ENCODE measurements at places on chromosomes 3 and 15.

GRCh38 chr3:109900783-109901182 is 563.4 kb upstream of the DPPA4 start:
- DNase-seq = no peak

GRCh38 chr3:19334120-19334519 is 185.8 kb downstream of the KCNH8 start:
- no peak for DNase-seq

- no peak for DNase-seq
Observed at GRCh38 chr15:78194568-78194925, 39.8 kb downstream of the ACSBG1 start.

GRCh38 chr3:10274601-10275000 is 18.1 kb downstream of the GHRL start:
- DNase-seq = no peak

- DNase-seq = no peak
Observed at GRCh38 chr3:144257381-144257780, 285.8 kb downstream of the DIPK2A start.

DNA sequence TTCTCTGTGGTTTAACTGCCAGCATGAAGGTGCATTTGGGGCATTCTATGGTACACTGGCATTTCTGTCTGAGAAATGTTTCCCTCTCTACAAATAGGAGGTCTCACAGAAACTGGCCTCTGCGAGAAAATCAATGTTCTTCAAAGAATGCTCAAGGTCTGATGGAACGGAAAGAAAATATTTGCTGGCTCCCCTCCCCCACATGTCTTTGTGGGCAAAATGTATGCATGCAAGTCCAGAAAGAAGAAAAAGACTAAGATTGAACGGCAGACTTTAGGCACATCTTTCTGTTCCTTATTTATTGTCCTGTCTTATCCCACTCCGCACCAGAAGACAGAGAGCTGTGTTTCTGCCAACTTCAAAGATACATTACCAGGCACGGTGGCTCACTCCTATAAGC is 83.9 kb upstream of the PSMD6 start:
- no peak for DNase-seq

GRCh38 chr3:17065881-17066280 is 181.1 kb downstream of the PLCL2 start:
- no peak for DNase-seq

- no peak for DNase-seq
Observed at GRCh38 chr3:139541532-139542288, 2.2 kb upstream of the RBP1 start.

DNA sequence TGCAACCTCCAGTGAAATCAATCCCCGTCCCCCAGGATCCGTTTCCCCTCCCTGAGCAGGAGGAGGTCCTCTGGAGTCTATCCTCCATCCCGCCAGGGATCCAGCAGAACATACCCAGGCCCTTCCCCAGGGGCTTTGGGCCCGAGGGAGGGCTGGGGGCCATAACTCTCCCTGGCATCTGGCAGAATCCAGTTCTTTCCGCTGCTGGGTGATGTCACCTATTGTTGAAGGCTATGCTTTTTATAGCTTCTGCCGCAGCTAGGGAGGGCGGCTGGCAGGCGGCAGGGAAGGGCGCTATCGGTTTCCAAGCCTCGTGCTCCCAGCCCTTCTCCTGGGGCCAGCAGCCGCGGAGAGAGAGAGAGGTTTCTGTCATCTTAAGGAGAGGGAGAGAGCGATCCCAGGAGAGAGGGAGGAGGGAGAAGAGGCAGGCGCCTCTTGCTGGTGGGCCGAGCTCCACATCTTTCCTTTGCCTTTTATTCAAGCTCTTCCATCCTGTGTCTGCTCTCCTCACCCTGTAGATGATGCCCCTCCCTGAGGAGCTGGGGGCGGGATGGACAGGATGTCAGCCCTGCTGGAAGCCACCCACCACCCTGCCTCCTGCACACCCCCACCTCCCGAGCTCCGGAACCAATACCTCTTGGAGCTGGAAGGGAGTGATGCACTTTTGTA is 120.1 kb downstream of the ANP32A start:
- no peak for DNase-seq

GRCh38 chr3:8371085-8371551 is 130.5 kb upstream of the LMCD1 start:
- no peak for DNase-seq

DNA sequence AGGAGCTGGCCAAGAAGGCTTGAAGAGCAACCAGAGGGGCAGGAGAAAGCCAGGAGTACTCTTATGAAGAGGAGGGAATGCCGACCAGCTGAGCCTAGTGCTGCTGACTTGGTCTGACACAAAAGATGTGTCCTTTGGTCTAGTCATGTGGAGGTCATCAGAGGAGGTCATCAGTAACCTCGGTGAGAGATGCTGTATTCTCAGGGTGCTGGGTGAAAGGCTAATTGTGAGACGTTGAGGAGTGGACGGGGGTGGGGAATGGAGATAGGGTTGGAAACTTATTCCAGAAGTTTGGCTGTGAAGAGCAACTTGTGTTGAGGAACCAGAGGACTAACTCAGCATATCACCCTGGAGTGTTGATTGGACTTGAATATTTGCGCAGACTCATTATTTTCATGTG is 5.5 kb downstream of the CRTC3 start:
- no peak for DNase-seq

DNA sequence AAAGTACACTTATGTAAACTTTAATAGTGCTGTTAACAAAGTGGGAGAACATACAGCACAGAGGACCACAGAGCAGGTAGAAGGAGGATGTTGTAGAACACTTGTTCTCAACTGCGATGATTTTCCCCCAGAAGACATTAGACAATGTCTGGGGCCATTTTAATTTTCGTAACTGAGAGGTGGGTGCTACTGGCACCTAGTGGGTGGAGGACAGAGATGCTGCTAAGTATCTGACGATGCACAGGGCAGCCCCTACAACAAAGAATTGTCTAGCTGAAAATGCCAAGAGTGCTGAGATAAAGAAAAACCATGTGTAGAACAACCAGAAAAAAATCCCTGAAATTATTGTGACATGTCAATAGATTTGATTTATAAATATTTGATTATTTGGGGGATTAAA is 5.0 kb upstream of the KBTBD8 start:
- DNase-seq = no peak

DNA sequence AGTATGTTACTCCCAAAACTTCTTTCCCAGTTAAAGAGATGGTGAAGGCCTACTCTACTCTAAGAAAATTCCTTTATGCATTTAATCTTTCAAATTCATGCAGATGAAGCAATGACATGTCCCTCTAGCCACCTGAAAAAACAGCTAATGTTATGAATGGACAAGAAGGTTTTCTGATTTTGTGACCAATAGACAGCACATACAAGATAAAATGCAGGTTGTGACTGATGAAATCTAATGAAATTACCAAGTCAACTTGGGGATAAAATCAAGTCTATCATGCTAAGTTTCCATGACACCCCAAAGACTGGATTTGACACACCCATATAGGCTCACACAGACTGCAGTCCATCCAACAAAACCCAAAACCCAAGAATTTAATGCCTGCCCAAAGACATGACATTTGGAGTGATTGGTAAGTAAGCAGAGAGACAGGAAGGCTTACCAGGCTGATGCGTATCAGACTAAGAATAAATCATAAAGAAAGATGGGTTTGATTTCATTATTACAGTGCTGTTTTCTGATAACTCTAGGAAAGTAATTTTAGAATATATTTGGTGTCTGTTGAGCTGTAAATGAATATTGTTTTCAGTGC is 26.4 kb downstream of the CD47 start:
- DNase-seq = no peak

GRCh38 chr3:186164696-186165095 is 55.8 kb upstream of the ETV5 start:
- no peak for DNase-seq

DNA sequence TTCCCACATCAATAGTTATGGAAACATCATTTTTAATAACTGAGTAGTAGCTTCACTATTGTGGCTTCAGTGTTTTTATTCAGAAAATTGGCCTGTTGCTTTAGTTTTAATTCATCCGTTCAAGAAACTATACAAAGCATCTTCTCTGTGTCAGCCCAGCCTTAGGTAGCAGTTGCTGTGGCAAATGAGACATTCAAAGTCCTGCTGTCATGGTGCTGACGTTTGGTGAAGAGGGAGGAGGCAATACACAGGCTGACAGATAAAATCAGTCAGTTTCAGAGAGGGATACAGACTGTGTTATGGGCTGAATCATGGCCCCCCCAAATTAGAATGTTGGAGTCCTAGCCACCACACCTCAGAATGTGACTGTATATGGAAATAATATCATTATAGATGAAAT is 56.5 kb downstream of the SLC7A14 start:
- no peak for DNase-seq

GRCh38 chr3:73280746-73281145 is 219.3 kb downstream of the EBLN2 start:
- no peak for DNase-seq

- DNase-seq = no peak
Observed at GRCh38 chr3:117898722-117899522, 1135.7 kb downstream of the IGSF11 start.

DNA sequence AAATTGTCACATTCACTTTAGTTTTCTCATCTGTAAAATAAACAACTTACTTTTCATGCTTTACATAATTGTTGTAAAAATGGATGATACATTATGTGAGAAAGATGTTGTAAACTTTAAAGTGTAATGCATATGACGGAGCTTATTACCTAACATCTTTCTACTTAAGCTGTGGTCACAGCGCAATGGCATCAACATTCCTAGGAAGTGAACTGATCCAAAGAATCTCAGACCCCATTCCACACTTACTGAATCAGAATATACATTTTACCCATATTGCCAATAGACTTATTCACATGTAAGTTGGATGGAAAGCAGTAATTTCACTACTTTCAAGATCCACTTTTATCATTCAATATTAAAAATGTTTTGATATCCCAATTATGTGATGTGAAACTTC is 497.5 kb downstream of the FGF12 start:
- DNase-seq = no peak

- no peak for DNase-seq
Observed at GRCh38 chr3:111282024-111282423, 210.4 kb downstream of the NECTIN3 start.

DNA sequence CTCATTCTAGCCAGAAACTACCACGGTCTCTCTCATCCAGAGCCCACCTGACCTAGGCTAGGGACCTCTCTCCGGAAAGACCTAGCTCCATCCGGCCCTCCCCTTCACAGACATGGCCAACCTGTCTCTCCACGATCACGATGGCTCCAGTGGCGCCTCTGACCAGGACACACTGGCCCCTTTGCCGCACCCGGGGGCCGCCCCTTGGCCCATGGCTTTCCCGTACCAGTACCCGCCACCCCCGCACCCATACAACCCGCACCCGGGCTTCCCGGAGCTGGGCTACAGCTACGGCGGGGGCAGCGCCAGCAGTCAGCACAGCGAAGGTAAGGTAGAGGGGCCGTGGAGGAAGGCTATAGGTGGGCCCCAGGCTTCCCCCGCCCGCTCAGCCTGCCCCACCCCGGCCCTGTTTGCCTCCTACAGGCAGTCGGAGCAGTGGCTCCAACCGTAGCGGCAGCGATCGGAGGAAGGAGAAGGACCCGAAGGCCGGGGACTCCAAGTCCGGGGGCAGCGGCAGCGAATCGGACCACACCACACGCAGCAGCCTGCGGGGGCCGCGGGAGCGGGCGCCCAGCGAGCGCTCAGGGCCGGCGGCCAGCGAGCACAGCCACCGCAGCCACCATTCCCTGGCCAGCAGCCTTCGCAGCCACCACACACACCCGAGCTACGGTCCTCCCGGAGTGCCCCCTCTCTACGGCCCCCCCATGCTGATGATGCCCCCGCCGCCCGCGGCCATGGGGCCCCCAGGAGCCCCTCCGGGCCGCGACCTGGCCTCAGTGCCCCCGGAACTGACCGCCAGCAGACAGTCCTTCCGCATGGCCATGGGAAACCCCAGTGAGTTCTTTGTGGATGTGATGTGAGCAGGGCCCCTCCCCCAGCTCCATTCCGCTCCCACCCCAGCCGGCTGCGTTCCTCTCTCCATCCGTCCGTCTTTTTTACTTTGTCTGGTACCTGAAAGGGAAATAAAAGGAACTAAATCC is 4.5 kb upstream of the AP2M1 start:
- DNase-seq = no peak

GRCh38 chr3:146818866-146819265 is 213.7 kb upstream of the PLSCR5 start:
- no peak for DNase-seq

GRCh38 chr3:134699141-134699711 is 48.4 kb upstream of the KY start:
- no peak for DNase-seq

GRCh38 chr3:15017191-15017590 is 47.9 kb downstream of the MRPS25 start:
- DNase-seq = no peak

DNA sequence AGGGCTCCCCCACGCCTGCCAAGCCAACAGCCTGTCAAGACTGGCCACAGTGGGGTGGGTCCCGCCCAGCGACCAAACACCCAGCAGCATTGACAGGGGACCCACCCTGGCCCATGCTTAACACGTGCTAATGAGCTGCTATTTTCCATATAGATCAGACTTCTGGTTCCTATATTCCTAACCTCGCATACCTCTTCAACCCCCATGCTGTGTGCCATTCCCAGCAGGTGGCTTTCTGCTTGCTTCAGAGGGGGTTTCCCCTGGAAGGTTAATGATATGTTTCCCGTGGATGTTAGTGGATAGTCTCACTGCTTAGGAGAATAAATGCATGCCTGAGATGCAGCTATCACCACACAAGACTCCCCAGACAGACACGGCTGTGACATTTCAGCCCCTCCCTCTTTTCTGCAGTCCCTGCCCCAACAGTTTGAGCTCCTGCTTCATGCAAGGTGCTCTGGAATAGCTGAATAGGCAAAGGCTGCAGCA is 37.9 kb upstream of the MGLL start:
- no peak for DNase-seq

DNA sequence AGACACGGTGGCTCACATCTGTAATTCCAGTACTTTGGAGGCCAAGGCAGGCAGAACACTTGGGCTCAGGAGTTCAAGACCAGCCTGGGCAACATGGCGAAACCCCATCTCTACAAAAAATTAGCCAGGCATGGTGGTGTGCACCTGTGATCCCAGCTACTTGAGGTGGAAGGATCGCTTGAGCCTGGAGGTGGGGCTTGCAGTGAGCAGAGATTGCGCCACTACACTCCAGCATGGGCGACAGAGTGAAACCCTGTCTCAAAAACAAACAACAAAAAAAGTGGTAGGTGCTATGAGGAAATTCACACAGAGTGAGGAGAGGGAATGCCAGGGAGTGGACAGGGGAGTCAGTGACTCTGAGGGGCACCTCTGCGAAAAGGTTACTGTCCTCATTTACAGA is 29.4 kb downstream of the RPN1 start:
- no peak for DNase-seq

DNA sequence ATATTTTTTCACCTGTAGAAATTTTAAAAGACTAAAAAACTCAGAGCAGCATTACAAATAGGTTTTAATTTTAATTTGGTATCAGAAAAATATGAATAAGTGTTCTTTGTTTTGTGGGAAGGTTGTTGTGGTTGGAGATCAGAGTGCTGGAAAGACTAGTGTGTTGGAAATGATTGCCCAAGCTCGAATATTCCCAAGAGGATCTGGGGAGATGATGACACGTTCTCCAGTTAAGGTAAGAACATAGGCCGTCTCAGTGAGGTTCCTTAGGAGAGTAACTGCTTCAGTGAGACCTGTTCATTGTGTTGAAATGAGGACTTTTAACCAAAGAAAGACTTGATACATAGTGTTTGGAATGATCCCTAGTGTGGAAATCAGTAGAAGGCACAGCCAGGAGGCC is 44.8 kb downstream of the OPA1 start:
- no peak for DNase-seq

All from cortex of kidney (tissue), 1 donor.